ENCODE measurements at places on chromosomes 6 and 20.

- no peak for DNase-seq
Observed at GRCh38 chr6:134079406-134079921, 27.0 kb upstream of the SLC2A12 start.

DNA sequence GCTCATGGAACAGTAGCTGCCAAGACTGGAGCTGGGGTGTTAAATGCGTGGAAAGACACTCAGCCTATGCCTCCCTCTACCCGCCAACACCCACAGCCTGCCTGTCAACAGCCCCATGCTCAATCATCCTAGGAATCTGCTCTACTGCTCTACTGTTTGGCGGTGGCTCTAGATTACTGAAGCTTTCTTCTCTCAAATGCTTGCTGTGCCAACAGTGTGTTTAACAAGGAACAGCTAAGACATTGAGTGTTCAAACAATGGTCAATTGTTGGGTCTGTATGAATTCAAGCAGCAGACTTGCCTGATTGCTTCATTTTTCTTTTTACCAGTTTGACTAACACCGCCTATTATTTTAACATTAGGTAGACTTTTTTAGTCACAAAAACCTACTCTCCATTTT lies 258.6 kb downstream of the SOD2 start:
- no peak for DNase-seq

- peak; percentile 52 for DNase-seq
Observed at GRCh38 chr6:137415127-137415833, 78.9 kb downstream of the OLIG3 start.

DNA sequence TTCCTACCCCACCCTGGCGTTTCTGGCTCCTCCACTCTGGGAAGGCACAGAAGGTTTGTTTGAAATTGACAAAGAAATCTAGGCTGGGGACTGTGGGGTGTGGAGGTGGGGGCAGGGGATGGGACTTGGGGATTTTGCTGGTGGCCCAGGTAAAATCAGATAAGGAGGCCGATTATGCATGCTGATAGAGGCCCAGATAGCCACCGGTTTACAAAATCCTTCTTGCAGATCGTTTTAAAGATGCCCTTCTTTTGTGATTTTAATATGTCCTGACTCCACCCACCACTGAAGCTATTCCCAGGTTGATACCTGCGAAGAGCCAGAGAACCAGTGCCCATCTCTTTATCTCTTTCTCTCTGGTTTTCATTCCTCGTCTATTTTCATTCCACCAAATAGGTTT lies 104.9 kb downstream of the TFAP2C start:
- no peak for DNase-seq

DNA sequence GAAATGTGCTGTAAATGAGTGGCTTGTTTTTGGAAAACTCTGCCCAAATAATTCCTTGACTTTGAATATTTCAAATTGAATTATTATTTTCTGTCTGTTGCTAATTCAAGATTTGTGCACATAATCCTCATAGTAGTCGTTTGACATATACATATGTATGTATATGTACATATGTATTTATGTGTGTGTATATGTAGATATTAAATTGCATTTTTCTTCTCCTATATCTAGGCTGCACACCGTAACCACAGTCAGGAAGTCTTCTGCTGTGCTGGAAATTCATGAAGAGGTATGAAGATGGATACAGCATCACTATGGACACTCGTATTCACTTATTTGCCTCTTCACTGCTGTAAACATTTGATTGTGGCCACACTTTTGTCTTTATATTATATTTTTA lies 29.6 kb downstream of the OPN5 start:
- no peak for DNase-seq

GRCh38 chr6:137784583-137784982 lies 82.5 kb upstream of the TNFAIP3 start:
- no peak for DNase-seq

GRCh38 chr6:36873612-36874442 lies 776 bp downstream of the PPIL1 start:
- peak; percentile 49 for DNase-seq

- DNase-seq = peak; percentile 33
Observed at GRCh38 chr6:143187238-143187923, 126.7 kb downstream of the AIG1 start.

- DNase-seq = no peak
Observed at GRCh38 chr20:47328129-47328528, 28.4 kb downstream of the ZMYND8 start.

DNA sequence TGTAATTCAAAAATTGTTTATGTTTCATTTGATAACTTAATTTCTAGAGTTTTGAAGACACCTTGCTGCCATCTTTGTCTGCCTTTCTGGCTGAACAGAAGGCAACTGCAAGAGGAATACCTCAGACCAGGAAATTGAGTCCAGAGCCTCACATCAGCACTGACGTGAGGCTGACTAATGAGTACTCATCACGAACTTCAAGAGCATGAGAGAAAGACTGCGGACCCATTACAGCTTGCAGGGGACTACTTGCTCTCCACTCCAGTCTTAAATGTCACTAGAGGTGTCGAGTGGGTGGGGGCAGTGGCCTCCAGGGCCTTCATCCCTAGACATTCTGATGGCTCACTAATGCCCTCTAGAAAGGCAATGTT lies 109.5 kb upstream of the SSTR4 start:
- no peak for DNase-seq

DNA sequence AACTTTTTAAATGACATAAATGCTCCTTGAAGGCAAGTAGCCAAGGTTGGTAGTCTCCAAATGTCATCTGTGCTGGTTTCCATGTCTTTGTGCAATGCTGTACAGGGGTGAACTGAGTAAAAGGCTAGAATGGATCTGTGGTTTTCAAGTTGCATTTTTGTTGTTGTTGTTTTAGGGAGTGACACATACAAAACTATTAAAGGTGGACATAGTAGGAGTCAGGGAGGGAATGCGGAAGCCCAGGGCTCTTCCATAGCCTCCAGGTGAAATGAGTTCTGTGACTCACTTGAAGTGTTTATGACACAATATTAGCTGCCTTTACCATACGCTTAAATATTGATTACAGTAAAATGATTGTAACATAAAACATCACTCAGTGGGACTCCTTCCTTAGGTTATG lies 22.5 kb upstream of the QKI start:
- DNase-seq = no peak

DNA sequence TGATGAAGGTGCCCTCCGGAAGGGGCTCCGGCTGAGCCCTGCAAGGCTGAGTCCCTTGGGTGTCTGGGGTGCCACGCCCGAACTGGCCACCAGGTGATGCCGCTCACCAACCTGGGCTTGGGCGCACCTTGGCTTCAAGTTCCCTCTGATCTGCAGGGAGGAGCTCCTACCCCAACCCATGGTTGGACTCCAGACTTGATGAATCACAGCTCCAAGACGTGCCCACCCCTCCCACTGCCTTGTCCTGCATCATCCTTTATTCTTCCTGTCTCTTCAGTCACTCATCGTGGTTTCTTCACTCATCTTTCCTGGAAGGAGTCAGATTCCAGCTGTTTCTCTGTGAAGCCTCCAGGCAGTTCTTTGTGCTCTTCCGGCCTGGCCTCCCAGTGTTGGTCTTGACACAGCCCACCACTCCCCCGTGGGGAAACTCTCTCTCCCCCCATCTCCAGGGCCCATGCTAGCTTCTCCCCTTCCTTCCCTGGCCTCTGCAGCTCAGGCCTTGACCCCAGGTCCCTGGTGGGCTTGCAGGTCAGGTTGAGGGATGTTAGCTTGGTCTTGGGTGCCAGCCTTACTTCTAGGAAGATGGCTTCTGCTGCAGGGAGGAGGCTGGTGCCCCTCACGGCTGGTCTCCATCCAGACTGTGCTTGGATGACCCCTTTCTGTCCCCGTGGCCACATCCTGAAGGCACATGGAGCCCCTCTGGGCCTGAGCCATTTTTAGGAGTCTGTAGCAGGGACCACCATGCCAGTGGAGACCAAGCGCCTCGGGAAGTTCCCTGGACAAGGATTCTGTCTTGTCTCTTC lies 2.6 kb upstream of the ZBP1 start:
- peak; percentile 69 for DNase-seq

- no peak for DNase-seq
Observed at GRCh38 chr6:157460182-157460999, 79.4 kb downstream of the ZDHHC14 start.

- DNase-seq = peak; percentile 38
Observed at GRCh38 chr6:100344761-100345160, 120.0 kb downstream of the SIM1 start.

Measured in amniotic epithelial cell (primary cell).